Type B pancreatic cell (in vitro differentiated cells): ENCODE measurements at places on chromosomes 7 and 10. TPM values are rescaled to one million over a fixed set of nuclear protein-coding genes. Genes with fewer than 3 reads are reported as not detected.

DNA sequence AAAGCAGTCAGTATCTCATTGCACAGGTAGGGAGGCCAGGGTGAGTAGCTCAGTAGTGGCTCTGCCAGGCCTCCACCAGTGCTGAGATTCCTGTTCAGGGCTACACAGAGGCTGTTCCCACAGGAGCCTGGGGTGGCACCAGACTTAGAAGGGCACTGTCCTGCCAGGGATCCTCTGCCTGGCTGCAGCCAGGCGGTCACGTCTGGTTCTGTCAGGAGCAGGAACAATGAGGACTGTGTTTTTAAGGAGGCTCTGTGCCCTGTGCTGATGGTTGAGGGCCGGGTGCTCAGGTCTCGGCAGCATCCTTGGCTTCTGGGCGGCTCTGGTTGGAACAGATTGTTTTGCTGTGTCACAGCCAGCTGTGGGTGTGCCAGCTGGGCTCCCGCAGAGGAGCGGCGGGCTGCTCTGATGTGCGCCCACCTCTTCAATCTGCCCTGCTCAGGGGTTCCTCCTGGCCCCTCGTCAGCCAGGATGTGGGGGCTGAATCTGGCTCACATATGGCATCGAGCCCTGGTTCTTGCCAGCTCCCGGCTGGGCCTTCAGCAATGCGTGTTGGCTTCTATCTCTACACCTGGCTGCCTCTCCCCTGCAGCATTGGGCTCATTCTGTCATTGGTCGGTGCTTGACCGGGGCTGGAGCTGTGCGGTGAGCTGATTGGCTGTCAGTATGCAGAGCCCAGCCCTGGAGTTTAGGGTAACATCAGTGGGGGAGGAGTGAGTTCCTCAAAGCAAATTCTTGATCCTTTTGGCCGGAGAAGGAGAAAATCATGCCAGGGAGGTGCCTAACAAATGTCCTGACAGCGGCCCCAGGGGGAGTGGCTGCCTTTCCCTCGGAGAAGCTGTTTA, 41.2 kb downstream of the TACR2 start:
- no peaks in the 10 kb centered on the region for H3K27me3 ChIP-seq
- H3K4me1 ChIP-seq: peaks cover 5% of the 10 kb centered on the region
- DNase-seq: no peak
- H3K27ac ChIP-seq: no peak overlapping the region
- H3K4me3 ChIP-seq: no peak overlapping the region

- DNase-seq: no peak
- H3K27ac ChIP-seq: no peak overlapping the region
- no peaks in the 10 kb centered on the region for H3K36me3 ChIP-seq
- no peak overlapping the region for H3K4me3 ChIP-seq
These were observed 203.7 kb downstream of the EBF3 start for GRCh38 chr10:129760416-129760815.

- H3K27ac ChIP-seq: no peak overlapping the region
- peaks cover 4% of the 10 kb centered on the region for H3K27me3 ChIP-seq
- H3K4me1 ChIP-seq: peaks cover 10% of the 10 kb centered on the region
- H3K36me3 ChIP-seq: no peaks in the 10 kb centered on the region
- DNase-seq: no peak
These were observed 133.9 kb downstream of the C10orf105 start for GRCh38 chr10:71585564-71586290.

FRG2B gene
- not detected in 2 replicates for total RNA-seq

- DNase-seq: no peak
- H3K4me3 ChIP-seq: no peak overlapping the region
- no peaks in the 10 kb centered on the region for H3K27me3 ChIP-seq
These were observed 663.4 kb downstream of the INHBA start for GRCh38 chr7:41039386-41039953.

CCDC126 gene
- 11.1 and 15.2 TPM in 2 replicates for total RNA-seq

GRCh38 chr7:75616421-75617167, 122.1 kb downstream of the HIP1 start:
- DNase-seq: no peak
- H3K36me3 ChIP-seq: no peaks in the 10 kb centered on the region
- no peak overlapping the region for H3K4me3 ChIP-seq
- H3K27me3 ChIP-seq: no peaks in the 10 kb centered on the region
- H3K27ac ChIP-seq: no peak overlapping the region

DNA sequence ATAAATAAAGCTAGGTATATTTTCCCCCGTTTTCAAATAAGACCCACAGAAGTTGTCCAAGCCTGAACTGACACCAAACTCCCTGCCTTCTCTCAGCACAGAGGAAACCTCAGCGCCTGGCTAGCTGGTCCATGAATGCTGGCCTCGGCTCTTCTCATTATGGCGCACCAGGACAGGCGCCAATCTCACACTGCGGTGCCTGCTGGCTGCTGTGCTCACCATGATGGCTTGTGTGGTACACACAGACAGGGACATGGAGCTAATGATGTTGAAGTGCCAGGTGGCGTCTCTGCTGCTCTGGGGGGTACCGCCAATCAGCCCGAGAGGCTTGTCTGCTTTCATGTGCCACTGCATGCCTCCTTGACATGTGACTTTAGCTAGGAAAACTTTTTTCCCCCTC, 43.2 kb upstream of the USP6NL start:
- peaks cover 6% of the 10 kb centered on the region for H3K4me1 ChIP-seq
- H3K27ac ChIP-seq: no peak overlapping the region
- no peak for DNase-seq
- H3K36me3 ChIP-seq: no peaks in the 10 kb centered on the region
- H3K27me3 ChIP-seq: peaks cover 5% of the 10 kb centered on the region
- no peak overlapping the region for H3K4me3 ChIP-seq

- peak overlapping the region; percentile 36 for H3K4me3 ChIP-seq
- H3K27me3 ChIP-seq: peaks cover 47% of the 10 kb centered on the region
- no peaks in the 10 kb centered on the region for H3K36me3 ChIP-seq
These were observed 4.6 kb downstream of the HABP2 start for GRCh38 chr10:113557424-113557862.

ANKRD30A gene
- total RNA-seq: not detected in 2 replicates

GRCh38 chr7:126699707-126700106, 553.0 kb downstream of the GRM8 start:
- peaks cover 19% of the 10 kb centered on the region for H3K4me1 ChIP-seq
- H3K36me3 ChIP-seq: no peaks in the 10 kb centered on the region
- H3K4me3 ChIP-seq: no peak overlapping the region
